ENCODE measurements at places on chromosomes 12 and 14. TPM values are rescaled to one million over a fixed set of nuclear protein-coding genes. Genes with fewer than 3 reads are reported as not detected.

- no peak for DNase-seq
These were observed 284.3 kb upstream of the SYT1 start for GRCh38 chr12:78580296-78580695.

- no peak for DNase-seq
These were observed 33.5 kb upstream of the C12orf42 start for GRCh38 chr12:103529306-103529705.

FRS2 gene
- polyA plus RNA-seq = 14.9 TPM

MSI1 gene
- polyA plus RNA-seq = not detected

GRCh38 chr12:12979126-12979525 is 20.9 kb downstream of the HEBP1 start:
- no peak for DNase-seq

DACT1 gene
- polyA plus RNA-seq = 18.5 TPM

GRCh38 chr14:75165586-75166391 is 10.6 kb downstream of the TMED10 start:
- no peak for DNase-seq

GRCh38 chr12:75190846-75191245 is 18.8 kb downstream of the KCNC2 start:
- no peak for DNase-seq

RD3L gene
- not detected for polyA plus RNA-seq

- DNase-seq = no peak
These were observed 232.1 kb downstream of the MSRB3 start for GRCh38 chr12:65510584-65511050.

GRCh38 chr14:100223332-100224201 is 15.4 kb upstream of the YY1 start:
- no peak for DNase-seq

DNA sequence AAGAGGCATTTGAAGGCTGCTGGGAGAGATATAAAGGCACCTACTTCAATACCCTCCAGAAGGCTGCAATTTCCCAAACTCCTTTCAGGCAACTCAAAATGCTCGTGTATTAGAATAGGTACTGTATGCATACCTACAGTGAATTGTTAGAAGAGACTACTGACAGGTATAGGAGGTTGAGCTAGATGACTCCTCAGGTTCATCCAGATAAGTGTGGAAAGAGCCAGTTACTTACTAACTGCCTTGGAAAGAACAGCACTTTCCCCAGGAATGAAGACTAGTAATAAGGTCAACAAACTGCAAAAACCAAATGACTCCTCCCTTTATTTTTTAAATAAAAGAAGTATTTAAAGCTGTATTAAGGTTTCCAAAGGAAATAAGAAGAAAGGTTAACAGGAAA is 429.0 kb downstream of the MDGA2 start:
- DNase-seq = no peak

CHST11 gene
- 23.4 TPM for polyA plus RNA-seq

DNA sequence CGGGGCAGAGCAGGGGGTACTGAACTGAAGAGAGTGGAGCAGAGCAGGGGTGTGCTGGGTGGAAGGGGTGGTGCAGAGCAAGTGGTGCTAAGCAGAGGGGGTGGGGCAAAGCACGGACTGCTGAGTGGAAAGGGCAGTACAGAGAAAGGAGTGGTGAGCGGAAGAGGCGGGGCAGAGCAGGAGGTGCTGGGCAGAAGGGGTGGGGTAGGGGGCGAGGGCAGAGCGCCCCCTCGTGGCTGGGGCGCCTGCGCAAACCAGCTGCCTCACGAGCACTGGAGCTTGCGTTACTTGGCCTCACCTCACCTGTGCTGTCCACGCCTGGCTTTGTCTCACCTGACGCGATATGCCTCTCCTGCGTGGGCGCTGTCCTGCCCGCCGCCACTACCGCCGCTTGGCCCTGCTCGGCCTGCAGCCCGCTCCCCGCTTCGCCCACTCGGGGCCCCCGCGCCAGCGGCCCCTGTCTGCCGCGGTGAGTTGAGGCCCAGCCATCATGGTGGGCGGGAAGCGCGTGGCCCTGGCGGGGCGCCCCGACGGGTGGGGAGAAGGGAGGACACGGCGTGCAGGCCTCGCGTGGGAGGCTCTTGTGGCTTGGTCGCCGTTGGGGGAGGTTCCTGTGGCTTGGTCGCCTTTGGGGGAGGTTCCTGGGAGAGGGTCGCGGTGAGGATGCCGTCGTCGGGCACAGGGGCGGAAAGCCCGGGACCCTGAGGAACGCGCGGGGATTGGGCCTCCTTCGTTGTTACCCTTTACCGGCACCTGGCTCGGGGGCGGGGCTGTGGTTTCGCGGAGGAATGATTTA is at the start of gene COX8C:
Gene COX8C (plus strand): TSS at position 257 of the 796 bp plus-strand sequence. CDS start 87 bp downstream, at position 344.
- DNase-seq = no peak

DNA sequence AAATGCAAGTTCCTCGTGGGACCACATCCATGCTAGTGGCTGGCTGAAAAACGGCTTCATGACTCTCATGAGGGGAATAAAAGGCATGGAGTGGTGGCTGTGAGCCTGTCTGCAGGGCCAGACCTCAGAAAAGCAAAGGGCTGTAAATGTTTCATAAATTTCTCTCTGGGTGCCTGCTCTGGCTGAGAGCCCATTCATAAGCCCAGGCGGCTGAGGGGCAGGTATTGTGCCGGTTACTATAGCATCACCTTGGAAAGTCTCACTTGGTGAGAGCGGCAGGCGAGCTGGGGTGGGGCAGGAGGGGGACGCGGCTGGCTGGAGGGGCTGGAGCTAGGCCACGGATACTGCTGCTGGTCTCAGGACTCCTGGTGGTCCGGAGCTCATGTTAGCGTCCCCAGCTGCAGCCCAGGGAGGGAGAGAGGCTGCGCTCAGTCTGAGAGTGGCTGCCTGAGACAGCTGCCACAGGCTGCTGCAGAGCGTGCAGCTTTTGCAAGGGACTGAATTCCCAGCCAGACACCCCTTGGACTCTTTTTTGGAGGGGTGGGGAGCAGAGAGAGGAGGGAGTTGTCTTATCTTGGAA is at the start of gene SLC17A8:
Gene SLC17A8 (plus strand): TSS at position 431 of the 580 bp plus-strand sequence. CDS start 318 bp downstream, outside the sequence.
- no peak for DNase-seq

CNTN1 gene
- polyA plus RNA-seq = not detected

- no peak for DNase-seq
These were observed 33.2 kb downstream of the RPH3A start for GRCh38 chr12:112824701-112825100.

RNF10 gene
- polyA plus RNA-seq = 95.1 TPM

- DNase-seq = no peak
These were observed 161.5 kb downstream of the RPS29 start for GRCh38 chr14:49424436-49425331.

DNA sequence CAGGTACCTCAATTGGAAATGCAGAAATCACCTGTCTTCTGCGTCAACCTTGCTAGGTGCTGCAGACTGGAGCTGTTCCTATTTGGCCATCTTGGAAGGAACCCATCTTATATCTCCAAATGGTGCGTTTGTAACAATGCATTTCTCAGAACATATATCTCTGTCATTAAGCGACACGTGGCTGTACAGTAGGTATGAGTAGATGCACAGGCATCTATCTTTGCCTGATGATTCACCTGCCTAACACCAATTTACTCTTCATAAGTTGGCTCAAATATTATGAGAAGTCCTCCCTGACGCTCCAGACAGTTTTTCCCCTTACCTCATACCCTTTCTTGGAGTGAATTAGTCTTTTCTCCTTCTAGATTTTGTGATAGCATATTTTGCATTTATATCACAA is 44.2 kb downstream of the GPR137C start:
- DNase-seq = no peak

DNA sequence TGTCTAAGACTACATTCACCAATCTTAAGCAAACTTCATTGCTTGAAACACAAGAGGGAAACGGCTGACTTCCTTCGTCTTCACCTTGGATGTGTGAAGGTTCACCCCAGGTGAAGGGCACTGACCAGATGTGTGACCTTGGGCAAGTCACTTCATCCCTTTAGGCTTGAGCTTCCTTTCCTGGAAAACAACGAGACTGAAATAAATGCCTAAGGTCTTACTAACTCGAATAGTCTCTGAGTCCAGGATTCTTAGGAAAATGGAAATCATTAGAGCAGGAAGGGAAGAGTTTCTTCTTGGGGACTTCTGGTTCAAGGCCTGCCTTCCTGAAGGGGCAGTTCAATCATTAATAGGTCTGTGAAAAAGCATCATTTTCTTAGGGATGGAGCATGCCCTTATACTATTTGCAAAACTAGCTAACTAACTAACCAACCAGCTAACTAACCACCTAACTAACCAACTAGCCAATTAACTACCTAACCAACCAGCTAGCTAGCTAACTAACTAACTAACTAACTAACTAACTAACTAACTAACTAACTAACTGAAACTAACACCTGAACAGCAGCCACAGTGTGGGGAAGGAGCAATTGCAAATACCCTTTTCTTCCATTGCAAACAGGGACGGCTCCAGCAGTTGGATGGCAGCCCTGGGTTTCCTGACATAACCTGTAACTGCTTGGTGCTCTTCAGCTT is 31.5 kb upstream of the EMP1 start:
- DNase-seq = no peak
